Stomach (tissue), 19 donors: ENCODE measurements at places on chromosomes 2 and 18.
A peak's percentile ranks its signal among the peaks of the same experiment; 100 is the strongest.

DNA sequence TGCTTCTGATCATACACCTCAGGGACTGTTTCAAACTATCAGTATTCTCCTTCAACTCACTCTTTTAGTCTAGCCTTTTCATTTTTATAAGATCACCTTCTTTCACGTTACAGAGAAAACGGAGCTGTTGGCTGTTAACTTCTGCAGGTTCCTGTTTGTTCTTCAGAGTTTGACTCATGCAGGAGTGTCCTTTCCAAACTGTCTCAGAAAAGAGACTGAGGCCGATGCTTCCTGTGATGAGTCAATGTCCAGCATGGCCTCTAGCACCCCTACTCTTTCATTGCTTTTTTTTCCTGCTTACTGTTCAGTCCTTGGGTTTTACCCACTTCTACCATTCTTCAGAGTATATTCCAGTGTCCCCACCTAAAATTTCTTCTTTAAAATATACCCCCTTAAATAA lies 240.8 kb upstream of the RGPD4 start:
- DNase-seq, result no peak

GRCh38 chr2:110871637-110872036 lies 139.3 kb downstream of the ACOXL start:
- no peak for DNase-seq

DNA sequence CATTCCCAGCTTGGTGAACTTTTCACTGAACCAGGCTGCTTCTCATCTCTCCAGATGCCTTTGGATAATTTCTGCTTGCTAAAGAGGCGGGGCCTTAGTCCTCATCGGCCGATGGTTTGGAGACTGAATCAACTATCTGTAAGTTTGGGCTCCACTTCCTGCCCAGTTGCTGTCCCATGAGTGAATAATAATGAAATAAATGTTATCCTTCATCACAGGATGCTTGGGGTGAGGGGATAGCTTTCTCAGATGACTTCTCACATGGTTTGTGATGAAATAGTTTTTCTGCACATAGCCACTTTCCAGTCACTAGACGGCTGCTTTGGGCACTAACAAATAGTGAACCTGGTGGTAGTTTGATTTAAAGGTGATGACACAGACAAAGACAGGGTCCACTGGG lies 376.6 kb upstream of the TRIB2 start:
- DNase-seq, result no peak

- DNase-seq, result no peak
Measured at GRCh38 chr2:25169073-25169470, 692 bp upstream of the POMC start.

DNA sequence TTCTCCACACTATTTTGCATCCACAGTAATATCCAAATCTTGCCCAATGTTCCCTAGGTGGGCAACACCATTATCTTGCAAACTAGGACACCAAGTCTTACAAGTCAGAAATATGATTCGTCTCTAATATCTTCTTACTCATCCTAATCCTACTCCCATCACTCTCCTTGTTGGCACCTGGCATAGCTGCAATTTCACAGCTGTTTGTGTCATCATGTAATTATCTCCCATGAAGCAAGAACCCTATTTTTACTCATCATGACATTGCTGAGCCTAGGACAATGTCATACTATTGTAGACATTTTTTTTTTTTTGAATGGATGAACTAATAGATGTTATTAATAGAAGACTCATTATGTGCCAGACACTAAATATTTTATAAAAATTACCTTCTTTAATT lies 91.3 kb upstream of the CCDC141 start:
- no peak for DNase-seq

DNA sequence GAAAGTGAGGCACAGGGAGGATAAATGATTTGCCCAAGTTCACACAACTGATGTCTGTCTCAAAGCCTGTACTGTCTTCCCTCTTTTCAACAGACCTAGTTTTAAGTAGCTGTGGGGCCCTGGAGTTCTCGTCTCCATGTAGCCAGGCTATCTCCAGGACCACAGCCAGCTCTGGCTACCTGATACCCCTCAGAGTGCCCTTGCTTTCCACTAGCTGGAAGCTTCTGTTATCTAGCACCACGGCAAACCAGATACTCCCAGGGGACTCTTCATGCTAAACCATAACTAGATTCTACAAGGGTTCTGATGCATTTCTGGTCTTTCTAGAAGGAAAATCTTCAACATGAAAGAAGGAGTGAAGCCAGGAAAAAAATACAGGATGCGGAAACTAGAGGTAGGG lies 137.3 kb downstream of the GALNT14 start:
- no peak for DNase-seq

DNA sequence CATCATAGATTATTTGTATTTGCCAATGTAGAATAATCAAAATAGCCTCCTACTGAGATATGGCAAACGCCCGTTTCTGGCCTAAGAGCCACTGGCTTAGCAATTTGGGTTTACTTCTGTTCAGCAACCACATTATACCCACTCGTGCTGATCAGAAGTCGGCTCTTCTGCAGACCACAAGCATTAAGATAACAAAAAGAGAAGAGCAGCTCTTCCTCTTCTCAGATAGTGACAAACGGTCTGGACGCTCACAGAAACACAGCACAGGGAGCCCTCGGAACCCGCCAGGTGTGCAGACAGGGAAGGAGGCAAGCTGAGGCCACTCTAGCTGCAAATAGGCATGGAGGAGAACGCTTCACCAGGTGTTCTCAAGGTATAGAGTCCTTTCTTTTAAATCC lies 164.0 kb downstream of the HDAC4 start:
- DNase-seq, result no peak

- peak; percentile 85 for DNase-seq
Measured at GRCh38 chr18:39453882-39454281, 1888.3 kb upstream of the CELF4 start.
